BE2C (cell line): ENCODE measurements at places on chromosomes 6 and 20.

DNA sequence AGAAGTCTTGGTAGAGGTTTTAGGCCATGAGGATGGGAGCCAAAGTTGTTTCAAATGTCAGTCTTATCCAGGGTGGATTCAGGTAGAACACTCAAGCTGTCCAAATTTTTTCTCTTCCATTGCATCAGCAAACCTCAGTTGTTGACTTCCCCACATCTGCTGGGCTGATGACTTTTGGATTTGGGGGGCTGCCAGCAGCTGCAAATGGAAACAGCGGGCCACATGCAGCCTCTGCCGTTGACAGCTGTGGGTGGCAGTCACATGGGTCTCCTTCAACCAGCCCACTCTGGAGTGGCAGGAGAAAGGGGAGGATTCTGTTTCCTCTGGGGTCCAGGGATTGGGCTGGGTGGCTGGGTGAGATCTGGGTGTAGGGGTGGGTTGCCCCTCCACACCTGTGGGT lies 5.8 kb upstream of the MLN start:
- no peak for DNase-seq

- DNase-seq, result no peak
Measured at GRCh38 chr20:59484228-59484627, 120.1 kb upstream of the PHACTR3 start.

GRCh38 chr6:117870486-117871242 lies 36.4 kb upstream of the SLC35F1 start:
- no peak for DNase-seq

GRCh38 chr6:85134172-85134571 lies 315.7 kb upstream of the NT5E start:
- no peak for DNase-seq

GRCh38 chr6:120202878-120203277 lies 853.3 kb upstream of the MAN1A1 start:
- no peak for DNase-seq

DNA sequence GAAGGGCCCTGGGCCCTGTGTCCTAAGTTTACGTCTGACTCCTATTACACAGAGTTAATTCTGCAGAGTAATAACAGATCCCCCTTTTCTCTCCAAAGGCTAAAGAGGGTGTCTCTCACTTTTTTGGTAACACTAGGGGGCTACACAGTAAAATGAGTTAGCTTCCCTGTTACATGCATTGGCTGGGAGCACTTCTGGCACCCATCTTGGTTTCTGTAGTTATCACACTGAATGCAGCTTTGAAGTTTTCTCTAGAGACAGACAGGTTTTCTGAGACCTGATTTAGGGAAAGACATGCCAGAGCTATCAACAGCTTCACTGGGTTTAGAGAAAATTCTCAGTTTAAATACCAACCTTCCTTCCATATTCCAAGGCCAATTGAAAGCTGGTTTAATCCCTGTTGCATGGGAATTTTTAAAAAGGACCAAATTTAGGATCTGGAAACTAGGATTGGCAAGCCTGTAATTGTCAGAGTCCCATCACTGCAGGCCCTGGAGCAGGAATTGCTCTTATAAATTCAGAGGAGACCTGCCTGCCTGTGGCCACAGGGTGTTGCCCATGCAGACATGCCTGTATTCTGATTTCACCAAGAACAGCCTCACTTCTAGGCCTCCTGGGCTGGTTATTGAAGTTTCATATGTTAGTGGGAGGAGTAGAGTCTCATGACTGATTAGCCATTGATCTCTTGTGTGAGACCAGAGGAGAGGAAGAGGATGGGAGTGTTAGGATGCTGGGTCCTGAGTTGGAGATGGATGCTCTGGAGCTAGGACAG lies 29.4 kb downstream of the RNF8 start:
- DNase-seq, result no peak

GRCh38 chr6:43428112-43428570 lies 800 bp downstream of the ABCC10 start:
- no peak for DNase-seq

GRCh38 chr6:116247285-116247684 lies 6.6 kb downstream of the TSPYL4 start:
- DNase-seq, result no peak

- no peak for DNase-seq
Measured at GRCh38 chr20:51715163-51715855, 52.9 kb downstream of the ATP9A start.

GRCh38 chr20:61980647-61981583 lies 84.8 kb downstream of the TAF4 start:
- no peak for DNase-seq

DNA sequence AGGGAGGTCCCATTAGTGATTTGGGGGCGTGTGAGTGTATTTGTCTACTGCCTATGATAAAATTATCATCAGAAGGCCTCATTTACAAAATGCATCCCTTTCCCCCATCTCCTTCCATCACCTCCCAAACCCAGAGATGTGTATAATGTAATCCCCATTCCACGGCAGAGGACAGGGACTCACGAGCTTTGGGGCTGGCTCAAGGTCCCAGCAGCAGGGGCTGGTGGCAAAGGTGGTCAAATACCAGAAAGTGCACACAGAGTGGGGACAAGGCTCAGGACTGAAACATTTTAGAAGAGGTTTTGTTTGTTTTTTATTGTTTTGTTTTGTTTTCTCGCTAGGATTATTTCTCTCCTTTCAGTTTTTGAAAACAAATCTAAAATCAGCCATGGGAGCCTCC lies 68.5 kb upstream of the TOP1 start:
- DNase-seq, result no peak

- DNase-seq, result no peak
Measured at GRCh38 chr6:134888316-134888715, 61.6 kb downstream of the ALDH8A1 start.

GRCh38 chr6:112221981-112222852 lies 32.1 kb downstream of the LAMA4 start:
- no peak for DNase-seq

DNA sequence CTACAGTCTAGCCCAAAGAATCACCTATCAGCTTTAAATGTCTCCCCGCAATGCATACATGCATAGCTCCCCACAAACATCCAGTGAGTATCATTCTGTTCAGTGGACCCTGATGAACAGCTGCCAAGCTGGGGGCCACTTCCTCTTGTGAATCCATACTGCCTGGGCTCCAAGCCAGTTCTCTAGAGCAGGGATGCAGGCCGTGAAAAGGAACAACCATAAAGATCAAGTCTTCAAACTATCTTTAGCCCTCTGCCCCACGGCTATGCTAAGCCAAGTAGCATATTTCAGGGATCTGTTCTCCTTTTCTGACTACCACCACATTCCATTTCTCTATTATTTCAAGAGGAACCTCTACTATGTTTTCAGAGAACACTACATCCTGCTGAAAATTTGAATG lies 191.7 kb upstream of the BTBD3 start:
- DNase-seq, result no peak

DNA sequence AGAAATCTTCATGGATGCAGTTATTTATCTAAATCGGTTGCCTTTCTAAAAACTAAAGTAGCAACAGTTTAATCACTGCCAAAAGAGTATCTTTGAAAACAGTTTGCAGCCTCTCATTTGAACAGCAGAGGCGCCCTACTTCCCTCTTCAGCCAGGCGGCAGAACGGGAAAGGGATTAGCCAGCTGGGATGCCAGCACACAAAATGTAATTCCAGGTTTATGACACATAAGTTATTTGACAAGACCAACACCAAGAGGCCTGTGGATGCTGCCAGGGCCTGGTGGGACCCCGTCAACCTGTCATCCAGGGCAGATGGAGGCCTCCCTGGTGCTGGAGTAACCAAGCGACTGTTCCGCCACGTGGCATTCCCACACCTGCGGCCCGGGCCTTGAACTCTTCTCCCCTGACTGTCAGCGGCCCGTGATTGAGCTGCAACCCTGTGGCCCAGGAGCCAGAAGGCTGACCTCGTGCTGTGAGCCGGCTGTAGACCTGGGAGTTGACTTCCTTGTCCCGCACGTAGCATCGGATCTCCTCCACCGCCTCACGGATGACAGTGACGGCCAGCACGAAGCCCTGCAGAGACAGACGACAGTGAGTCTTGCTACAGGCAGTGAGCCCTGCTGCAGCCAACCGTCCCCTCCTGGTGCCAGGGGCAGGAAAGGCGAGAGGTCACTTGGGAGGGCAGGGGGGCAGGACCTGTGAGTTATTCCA lies 55.5 kb downstream of the ATP9A start:
- DNase-seq, result no peak

- no peak for DNase-seq
Measured at GRCh38 chr6:45386501-45386900, 8.8 kb upstream of the SUPT3H start.

DNA sequence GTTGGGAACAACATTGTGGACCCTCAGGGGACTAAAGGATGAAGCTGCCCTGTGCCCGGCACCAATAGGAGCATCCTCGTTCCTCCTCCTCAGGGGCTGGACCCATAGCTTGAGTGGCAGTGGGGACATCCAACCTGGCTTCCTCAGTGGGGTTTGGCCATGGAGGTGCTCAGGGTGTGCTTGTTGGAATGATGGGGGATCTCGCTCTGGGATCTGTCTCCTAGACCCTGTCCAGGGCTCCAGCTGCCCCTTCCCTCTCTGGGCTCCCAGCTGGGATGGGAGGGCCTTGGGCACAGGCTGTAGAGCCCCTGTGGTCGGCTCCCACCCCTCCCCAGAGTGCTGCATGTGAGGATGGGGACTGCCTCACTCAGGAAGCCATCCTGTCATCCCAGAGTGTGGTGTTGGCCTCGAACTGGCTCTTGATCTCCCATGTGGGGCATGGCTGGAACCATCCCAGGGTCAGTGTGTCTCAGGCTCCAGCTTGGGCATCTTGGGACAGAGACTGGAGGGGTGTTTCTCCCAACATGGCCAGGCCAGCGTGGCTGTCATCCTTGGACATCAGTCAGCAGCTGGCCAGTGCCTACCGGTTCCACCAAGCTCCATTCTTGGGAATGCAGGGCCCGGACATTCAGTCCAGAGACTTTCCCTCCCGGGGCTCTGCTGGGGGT lies 9.5 kb upstream of the MYT1 start:
- DNase-seq, result no peak

DNA sequence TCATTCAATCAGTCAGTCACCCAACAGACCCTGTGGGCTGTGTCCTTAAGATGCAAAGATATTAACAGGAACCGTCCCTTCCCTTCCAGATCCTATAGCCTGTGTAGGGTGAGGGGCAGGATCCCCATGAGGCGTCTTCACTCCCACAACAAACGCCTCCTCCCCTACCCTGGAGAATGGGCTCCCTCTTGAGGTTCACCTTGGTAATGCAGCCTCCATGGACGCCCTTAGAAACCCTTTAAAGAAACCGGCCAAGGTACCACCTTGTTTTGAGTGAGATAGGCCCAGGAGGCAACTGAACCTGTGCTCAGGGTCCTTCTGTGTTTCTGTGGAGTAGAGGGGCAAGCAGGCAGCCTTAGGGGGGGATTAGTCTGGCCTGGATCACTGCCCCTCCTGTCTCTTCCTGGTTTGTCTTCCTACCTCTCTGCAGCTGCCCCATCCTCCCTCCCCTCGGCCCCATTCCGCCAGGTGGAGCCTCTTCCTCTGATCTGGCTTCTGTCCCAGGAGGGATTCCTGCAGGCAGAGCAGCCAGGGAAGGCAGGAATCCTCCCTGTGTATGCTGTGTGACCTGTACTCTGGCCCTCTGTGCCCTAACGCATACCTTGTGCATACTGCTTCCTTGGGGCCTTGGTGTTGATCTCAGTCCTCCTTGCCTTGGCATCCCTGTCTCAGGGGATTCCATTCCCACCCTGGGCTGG lies 6.6 kb upstream of the GUCA1A start:
- DNase-seq, result peak; percentile 84

DNA sequence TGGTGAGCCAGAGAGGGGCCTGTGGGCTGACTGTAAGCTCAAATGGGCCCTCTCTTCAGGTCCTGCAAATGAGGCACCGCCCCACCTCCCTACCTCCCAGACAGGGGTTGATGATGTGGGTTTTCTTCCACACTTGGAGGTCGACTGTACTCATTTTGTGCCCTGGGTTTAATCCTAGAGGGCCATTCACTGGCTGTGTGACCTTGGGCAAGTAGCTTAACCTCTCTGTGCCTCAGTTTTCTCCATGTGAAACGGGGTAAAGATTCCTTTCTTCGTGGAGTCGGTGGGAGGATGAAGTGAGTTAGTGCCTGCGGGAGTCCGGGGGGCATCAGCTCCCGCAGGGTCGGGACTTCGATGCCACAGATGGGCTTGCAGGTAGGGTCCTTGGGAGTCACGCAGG lies 23.9 kb downstream of the ZBP1 start:
- no peak for DNase-seq

GRCh38 chr20:47956268-47956995 lies 171.2 kb upstream of the SULF2 start:
- no peak for DNase-seq

- no peak for DNase-seq
Measured at GRCh38 chr6:142238881-142239280, 62.9 kb upstream of the ADGRG6 start.

- DNase-seq, result no peak
Measured at GRCh38 chr20:49641683-49642656, 71.7 kb downstream of the B4GALT5 start.

DNA sequence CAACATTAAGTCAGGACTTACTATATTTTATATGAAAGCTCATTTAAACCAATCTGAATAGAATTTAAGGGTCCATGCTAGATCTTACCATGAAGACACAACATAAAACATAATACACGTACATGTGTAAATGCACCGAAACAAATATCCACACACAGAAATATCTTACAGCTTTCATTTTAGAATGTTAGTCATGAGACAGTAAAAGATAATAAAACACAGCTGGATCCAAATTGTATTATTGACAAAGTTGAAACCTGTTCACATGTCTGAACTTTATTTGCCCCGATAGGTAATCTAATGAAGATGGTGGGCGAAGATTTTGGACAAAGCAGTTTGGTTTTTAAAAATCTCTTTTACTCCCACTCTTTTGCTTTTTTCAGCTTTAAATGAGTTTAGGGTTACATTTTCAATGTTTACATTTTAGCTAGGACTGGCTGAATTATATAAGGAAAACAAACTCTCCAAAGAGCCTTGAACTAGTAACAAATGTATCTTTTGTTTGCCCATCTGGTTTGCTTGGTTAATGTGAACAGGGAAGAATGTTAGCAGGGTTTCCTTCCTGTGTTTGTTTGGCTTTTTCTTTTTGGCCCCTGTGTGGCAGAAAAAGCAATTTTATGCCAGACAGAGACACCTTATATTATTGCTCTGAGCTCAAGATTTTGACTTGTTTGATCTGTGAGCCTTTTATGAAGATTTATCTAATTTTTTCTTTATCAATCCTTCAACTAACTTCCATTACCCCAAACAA lies 5.1 kb upstream of the TMEM181 start:
- no peak for DNase-seq
